ENCODE measurements at places on chromosomes 4 and X. TPM values are rescaled to one million over a fixed set of nuclear protein-coding genes. Genes with fewer than 3 reads are reported as not detected.

Gene PCDH19
- 0.54 TPM for total RNA-seq

Gene EREG
- 4.4 TPM for total RNA-seq

Gene YY2
- total RNA-seq: 0.38 TPM

DNA sequence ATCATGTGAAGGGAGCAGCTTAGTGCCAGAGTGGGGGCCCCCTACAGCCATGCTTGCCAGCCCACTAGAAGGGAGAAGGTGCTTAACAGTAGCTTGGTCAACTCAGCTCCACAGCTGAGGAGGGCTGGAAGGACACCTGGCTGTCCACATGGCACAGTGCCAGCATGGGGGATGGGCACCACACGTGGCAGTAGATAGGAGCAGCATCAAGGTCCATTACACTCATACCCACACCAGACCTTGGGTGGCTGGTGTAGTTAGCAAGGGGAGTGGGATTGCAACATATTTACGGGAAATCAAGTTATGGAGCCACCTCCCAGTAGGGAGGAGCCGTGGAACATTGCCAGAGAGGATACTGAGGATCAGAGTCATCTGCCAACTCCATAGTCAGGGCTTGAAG lies 37.9 kb upstream of the SLC4A4 start:
- no peaks in the 10 kb centered on the region for H3K27me3 ChIP-seq
- DNase-seq: no peak
- H3K4me1 ChIP-seq: peaks cover 24% of the 10 kb centered on the region
- no peak overlapping the region for H3K27ac ChIP-seq

DNA sequence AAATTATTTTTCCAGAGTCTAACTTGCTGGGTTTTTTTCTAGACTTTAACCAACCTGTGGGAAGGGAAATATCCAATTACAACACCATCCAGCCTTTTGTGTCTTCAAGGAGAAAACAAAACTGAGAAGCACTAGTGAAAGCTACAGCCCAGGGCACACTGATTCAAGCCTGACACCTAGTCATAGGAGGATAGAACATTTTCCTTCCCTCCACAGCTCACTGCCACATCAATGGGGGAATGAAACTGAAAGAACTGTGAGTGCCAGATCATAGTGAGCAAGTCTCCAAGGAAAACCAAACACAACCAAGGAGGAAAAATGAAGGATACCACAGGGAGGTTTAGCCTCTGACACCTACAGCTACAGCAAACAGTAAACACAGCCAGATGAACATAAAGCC lies 43.3 kb upstream of the MAGEA8 start:
- DNase-seq: no peak
- H3K4me1 ChIP-seq: no peaks in the 10 kb centered on the region
- H3K4me3 ChIP-seq: no peak overlapping the region
- H3K36me3 ChIP-seq: no peaks in the 10 kb centered on the region
- no peaks in the 10 kb centered on the region for H3K27me3 ChIP-seq

- H3K27me3 ChIP-seq: no peaks in the 10 kb centered on the region
- peak; percentile 87 for DNase-seq
- peaks cover 18% of the 10 kb centered on the region for H3K4me1 ChIP-seq
- H3K27ac ChIP-seq: no peak overlapping the region
- 0 out of 2 replicates have a peak overlapping the region, but pooled peaks have one; percentile 5 for H3K4me3 ChIP-seq
- no peaks in the 10 kb centered on the region for H3K36me3 ChIP-seq
Measured at GRCh38 chr4:177047070-177047850, 254.5 kb upstream of the VEGFC start.

DNA sequence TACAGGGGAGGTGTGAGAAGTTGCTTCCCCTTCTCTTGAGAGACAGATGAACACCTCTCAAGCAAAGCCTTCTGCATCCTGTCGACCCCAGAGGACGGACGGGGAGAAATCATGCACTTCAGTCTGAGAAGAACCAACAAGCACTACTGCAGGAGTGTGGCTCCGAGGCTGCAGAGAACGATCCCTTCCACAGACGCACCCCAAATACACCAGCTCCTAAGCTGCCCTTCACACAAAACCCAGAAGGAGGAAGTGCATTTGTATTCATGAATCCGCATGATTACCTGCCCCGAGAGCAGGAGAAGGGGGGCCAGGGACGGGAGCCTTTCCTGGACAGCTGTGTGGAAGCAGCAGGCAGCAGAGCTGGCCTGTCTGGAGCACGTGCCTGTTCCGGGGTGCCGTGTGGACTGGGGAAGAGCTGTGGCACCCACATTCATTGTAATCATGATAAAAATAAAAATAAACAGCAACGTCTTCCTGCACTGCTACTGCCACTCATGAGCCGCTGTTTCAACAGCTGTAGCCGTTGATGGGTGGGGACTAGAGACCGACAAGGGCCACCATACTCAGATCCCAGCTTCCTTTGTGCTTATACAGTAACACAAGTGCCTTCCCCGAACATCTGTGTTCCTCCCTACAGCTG lies 42.9 kb downstream of the ACSL1 start:
- H3K4me3 ChIP-seq: no peak overlapping the region
- no peak overlapping the region for H3K27ac ChIP-seq
- no peak for DNase-seq
- H3K4me1 ChIP-seq: no peaks in the 10 kb centered on the region
- H3K27me3 ChIP-seq: no peaks in the 10 kb centered on the region

DNA sequence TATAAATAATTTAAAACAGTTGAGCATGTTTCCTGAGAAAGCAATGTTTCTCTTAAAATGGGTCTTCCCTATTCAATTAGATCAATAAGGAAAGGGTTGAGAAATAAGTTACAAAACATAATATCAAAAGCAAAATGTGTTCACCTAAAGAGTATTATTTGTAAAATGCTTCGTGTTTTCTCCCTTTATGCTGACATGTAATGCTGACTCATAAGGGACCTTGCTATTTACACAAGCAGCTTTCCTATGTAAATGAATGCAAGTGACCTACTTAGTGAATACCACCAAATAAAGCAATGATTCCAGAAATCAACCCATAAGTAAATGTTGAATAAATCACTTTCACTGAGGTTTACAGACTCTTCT lies 91.5 kb downstream of the ELOVL6 start:
- H3K27me3 ChIP-seq: no peaks in the 10 kb centered on the region
- peak overlapping the region; percentile 34 for H3K27ac ChIP-seq
- DNase-seq: peak; percentile 79
- no peaks in the 10 kb centered on the region for H3K36me3 ChIP-seq

DNA sequence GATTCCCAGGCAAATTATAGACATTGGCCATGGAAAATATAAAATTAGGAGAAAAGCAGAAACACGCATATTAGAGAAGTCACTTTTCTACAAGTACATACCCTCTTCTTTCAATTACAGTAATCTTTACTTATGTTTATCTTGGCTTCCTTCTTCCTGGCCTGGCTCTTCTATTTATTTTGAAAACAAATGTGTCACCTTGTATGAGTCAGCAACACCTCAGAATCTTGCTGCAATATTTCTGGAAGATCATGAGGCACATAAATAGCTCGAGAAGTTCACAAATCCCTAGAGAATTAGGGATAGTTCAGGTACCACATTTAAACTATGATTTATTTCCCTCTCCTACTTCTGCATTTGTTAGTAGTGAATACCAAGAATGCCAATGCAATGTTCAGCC lies 124.6 kb downstream of the ANOS1 start:
- H3K4me3 ChIP-seq: no peak overlapping the region
- no peak overlapping the region for H3K27ac ChIP-seq
- no peaks in the 10 kb centered on the region for H3K4me1 ChIP-seq
- no peaks in the 10 kb centered on the region for H3K27me3 ChIP-seq
- DNase-seq: peak; percentile 0
